ENCODE measurements at places on chromosomes 11 and 22.

- DNase-seq, result no peak
Measured at GRCh38 chr22:17104336-17104935, 16.7 kb downstream of the TMEM121B start.

- DNase-seq, result no peak
Measured at GRCh38 chr11:130706572-130706971, 209.7 kb downstream of the SNX19 start.

DNA sequence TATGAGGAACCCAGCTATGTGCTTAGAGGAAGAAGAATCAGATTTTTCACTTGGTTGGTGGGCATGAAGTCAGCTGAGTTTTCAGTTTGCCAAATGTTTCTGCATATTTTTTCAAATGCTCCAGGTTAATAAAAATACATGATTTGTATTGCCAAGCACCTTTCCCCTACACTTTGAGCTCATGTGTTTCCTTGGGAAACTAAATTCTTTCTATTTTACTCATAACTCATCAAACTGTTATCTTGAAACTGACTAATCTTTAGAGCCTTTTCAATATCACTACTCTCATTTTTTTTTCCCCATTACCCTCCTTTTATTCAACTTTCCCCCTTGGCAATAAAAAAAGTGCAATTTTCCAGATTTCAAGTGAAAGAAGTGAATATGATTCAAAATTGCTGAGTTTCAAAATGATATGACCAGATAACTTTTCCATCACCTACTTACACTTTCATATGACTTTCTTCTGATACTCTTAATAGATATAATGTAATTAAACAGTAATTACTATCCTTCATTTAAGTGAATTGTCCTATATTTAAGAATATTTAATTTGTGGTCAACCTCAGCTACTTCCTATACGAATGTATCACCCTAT, 91.9 kb upstream of the SOX6 start:
- no peak for DNase-seq

GRCh38 chr22:34370711-34371110, 450.4 kb upstream of the LARGE1 start:
- DNase-seq, result no peak

GRCh38 chr11:77468527-77468926, 5.4 kb downstream of the PAK1 start:
- DNase-seq, result no peak

- no peak for DNase-seq
Measured at GRCh38 chr11:130370845-130371590, 56.3 kb upstream of the ZBTB44 start.

DNA sequence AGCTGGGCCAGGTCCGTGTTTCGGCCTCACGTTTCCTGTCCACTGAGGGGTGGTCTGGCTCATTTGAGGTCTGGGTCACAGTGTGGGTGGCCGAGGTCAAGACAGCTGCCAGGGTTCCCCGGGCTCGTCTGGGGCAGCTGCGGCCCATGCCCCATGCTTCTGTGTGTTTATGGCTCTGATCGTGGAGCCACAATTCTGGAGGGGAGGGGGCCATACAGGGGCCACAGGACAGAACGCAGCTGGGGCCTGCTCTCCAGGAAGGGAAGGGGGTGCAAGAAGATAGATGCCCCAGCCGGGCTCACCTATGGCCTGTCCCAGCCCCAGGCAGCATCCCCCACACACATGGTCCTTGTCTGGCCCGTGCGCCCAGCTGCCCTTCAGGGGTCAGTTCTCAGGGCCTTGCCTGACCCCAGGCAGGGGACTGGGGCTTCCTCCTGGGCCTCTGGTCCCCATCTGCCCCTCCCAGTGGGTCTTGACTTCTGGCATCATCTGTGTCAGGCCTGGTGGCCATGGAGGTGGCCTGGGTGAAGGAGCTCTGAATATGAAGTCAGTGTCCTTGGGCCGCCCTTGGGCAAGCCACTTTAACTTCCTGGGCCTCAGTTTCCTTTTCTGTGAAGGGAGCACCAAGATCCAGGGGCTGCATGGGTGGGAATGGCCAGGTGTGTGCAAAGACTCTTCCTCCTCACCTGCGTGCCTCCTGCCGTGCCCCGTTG, 8.4 kb downstream of the TSPAN32 start:
- no peak for DNase-seq

DNA sequence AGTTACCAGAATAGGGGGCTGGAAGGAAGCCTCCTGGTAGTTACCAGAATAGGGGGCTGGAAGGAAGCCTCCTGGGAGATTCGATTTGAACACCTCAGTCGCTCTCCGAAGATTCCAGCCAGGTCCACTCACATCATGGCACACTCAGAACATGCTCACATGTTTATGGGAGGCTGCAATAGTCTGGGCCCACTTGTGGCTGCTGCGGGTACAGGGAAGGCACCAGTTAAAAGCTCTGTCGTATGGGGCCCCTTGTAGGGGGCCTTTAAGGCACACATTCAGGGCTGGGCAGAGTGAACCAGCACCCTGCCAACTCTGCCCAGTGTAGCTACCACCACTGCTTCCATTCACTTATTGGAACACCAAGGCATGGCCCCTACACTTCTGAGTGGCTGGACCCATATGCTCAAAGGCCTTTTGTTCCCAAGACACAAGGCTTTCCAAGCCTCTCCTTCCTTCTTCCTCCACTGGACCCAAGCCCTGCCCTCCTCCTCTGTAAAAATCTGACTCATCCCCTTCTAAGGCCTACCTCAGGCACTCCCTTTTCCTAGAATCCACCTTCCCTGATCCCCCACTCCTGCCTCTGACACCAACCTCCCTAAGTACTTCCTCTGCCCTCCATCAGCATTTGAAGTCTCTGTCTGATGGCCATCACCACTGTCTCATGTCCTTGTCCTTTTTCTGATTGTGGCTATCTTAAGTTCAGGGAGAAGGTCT, 28.0 kb downstream of the USP35 start:
- no peak for DNase-seq

- DNase-seq, result no peak
Measured at GRCh38 chr11:8063324-8063723, 17.7 kb upstream of the TUB start.

- no peak for DNase-seq
Measured at GRCh38 chr11:11588891-11589290, 32.9 kb downstream of the GALNT18 start.

GRCh38 chr11:56909080-56909479, 79.6 kb upstream of the OR5AK2 start:
- no peak for DNase-seq

DNA sequence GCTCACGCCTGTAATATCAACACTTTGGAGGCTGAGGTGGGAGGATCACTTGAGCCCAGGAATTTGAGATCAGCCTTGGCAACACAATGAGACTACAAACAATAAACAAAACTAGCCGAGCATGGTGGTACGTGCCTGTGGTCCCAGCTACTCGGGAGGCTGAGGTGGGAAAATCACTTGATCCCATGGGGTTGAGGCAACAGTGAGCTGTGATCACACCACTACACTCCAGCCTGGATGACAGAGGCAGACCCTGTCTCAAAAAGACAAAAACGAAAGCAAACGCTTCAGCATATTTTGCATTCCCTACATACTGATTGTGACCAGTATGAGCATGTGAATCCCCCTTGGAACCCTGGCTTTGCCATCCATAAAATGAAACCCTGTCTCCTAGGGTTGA, 33.9 kb upstream of the MN1 start:
- DNase-seq, result no peak

DNA sequence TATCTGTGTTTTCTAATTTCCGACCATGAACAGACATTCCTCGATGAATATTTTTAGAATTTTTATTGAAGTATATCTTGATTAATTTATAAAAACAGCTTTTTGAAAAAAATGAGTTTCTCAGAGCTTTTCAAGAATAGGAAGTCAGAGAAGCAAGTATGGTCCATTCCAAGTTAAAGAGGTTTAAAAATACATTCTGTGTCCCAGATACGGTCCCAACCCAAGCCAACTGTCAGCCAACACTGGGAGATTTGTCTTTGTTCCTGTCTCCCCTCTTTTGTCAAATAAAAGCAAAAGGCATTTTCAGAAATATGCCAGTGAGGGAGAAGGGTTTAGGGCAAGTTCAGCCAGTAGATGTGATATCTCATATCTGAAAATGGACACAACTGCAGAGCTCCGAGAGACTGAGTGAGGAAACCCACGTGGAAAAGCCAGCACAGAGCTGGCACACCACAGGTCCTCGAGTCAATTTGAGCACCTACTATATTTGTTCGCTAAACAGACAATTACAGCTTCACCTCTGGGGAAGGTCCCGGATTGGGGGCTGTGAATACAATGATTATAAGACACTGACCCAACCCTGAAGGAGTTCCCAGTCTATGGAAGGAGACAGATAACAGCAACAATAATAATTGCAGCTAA, 59.8 kb downstream of the C11orf91 start:
- no peak for DNase-seq

DNA sequence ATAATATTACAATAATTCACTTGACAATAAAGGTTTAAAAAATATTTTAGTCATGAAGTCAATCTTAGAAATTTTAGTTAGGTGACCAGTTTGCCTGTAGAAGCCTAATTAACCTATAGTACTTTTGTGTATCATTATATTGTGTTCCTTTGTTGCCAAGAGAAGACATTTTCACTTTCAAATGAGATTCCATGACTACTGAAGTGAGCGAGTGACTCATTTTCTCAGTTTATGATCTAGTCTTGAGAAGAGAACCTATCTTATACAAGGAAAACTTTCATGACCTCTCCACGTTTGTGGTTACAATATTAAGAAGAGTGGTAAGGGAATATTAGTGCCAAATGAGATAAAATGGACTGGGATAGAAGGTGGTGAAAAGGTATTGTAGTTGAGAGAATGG, 423.9 kb upstream of the CHORDC1 start:
- DNase-seq, result no peak

- DNase-seq, result no peak
Measured at GRCh38 chr11:46918788-46919513, 601 bp upstream of the LRP4 start.

DNA sequence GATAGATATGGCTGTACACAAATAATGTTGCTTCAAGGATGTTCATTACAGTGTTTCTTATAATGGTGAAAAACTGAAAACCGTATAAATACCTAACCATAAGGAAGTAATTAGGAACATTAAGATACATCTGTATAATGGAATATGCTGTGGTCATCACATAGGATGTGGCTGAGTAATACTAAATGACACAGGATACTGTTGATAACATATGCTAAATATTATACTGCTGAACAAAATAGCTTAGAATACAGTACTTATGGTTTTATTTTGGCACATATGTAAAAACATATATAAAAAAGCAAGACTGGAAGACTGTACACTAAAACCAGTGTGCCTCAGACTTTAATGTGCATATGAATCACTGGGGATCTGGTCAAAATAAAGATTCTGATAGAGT, 43.8 kb downstream of the FBXO7 start:
- no peak for DNase-seq

- DNase-seq, result no peak
Measured at GRCh38 chr11:7115780-7116179, 27.0 kb downstream of the RBMXL2 start.

- DNase-seq, result no peak
Measured at GRCh38 chr11:126829716-126830115, 170.9 kb downstream of the KIRREL3 start.

- no peak for DNase-seq
Measured at GRCh38 chr11:70944636-70945035, 307.7 kb downstream of the SHANK2 start.

DNA sequence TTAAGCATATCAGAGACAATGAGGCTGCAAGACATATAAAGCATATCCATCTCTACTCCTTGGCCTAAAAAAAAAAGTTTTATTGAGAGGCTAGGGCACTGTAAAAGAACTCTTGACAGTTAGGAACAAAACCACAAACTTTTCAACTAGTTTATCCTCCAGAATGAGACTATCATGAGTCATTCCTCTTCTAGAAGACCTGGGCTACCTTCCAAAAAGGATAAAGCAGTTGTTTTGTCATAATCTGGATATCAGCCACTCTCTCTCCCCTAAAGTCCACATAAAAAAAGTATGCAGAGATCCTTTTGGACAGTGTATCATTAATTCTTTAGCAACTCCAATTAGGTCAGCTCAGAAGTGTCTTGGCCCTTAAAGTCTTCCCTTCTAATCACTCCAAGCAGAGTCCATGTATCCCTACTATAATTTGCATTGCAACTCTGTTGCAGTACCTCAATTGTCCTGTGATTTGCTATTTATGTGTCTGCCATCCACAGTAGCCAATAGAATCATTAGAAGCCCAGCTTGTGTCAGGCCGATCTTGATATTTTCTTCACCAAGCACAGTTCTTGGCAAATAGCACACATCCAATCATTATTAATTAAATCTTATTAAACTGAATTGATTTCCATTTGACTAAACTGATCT, 10.4 kb downstream of the OR51T1 start:
- DNase-seq, result no peak

DNA sequence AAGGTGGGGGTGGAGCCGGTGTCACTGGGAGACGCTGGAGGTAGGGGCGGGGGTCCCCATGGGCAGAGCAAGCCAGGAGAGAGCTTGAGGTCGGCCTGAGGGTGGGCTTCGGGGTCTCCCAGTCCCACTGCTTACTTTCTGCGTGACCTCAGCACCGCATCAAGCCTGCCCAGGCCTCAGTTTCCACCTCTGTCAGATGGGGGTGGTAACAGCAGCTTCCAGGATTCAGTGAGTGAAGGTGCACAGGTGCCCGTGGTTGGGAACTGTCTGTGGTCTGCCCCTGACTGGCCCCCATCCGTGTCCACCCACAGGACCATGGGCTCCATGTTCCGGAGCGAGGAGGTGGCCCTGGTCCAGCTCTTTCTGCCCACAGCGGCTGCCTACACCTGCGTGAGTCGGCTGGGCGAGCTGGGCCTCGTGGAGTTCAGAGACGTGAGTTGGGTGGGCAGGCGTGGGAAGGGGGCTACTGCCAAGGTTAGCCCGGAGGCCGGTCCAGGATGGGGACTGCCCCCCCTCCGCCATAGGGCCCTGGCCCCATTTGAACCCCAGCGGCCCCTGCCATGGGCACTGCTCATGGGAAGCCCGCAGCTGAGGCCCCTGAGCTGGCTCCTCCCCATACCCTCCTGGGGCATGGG, 2.2 kb downstream of the TCIRG1 start:
- DNase-seq, result no peak

GRCh38 chr11:81644239-81644840, 1089.3 kb downstream of the FAM181B start:
- no peak for DNase-seq

DNA sequence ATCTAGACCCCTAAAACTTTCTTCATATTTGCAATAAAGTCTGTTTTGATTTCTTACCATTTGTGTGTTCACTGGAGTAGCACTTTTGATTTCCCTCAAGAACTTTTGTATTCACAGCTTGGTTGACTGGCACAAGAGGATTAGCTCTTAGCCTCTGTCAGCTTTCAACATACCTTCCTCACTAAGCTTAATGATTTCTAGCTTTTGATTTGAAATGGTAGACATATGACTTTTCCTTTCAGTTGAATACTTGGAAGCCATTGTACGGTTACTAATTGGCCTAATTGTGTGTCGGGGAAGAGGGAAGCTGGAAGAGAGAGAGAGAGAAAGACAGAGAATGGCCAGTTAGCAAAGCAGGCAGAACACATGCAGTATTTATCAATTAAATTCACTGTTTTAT, 180.5 kb downstream of the ARHGAP42 start:
- DNase-seq, result no peak

GRCh38 chr11:12900496-12900895, 108.6 kb upstream of the RASSF10 start:
- no peak for DNase-seq

All from mucosa of gallbladder (tissue), 1 donor.